Neural progenitor cell (in vitro differentiated cells): ENCODE measurements at places on chromosomes 1 and 21. TPM values are rescaled to one million over a fixed set of nuclear protein-coding genes. Genes with fewer than 3 reads are reported as not detected.
A peak's percentile ranks its signal among the peaks of the same experiment; 100 is the strongest.

Gene CACHD1
- 49.9 and 61.0 TPM in 2 replicates for total RNA-seq

Gene TCEA3
- 0.53 and 0.54 TPM in 2 replicates for total RNA-seq

Gene UBL4B
- not detected in 2 replicates for total RNA-seq

Gene OR2AJ1
- not detected in 2 replicates for total RNA-seq

Gene NR1I3
- total RNA-seq, result not detected in 2 replicates

Gene OR2L5
- not detected in 2 replicates for total RNA-seq

Gene MR1
- 0.03 TPM in 1 of 2 replicates, not detected in the other for total RNA-seq

Gene NLRP3
- 0.09 and 2.6 TPM in 2 replicates for total RNA-seq

Gene S100PBP
- total RNA-seq, result 72.9 and 107 TPM in 2 replicates

- no peak for DNase-seq
Measured at GRCh38 chr1:12546771-12547585, 71.0 kb downstream of the DHRS3 start.

- no peak for DNase-seq
Measured at GRCh38 chr1:243390162-243390791, 134.4 kb downstream of the SDCCAG8 start.

- DNase-seq, result no peak
Measured at GRCh38 chr1:107525145-107525544, 384.3 kb downstream of the NTNG1 start.

GRCh38 chr1:116854403-116854690 is 55.4 kb upstream of the PTGFRN start:
- no peak for DNase-seq

- no peak for DNase-seq
Measured at GRCh38 chr21:42350927-42351426, at the start of gene TFF2. TFF2 (minus strand) TSS chr21:42350994; CDS start chr21:42350957, 37 bp downstream.

- DNase-seq, result peak; percentile 89
Measured at GRCh38 chr1:151720974-151721787, at the start of gene RIIAD1. RIIAD1 (plus strand) TSS chr1:151721522; CDS start chr1:151721537, 15 bp downstream.

GRCh38 chr1:230095938-230096337 is 28.9 kb downstream of the GALNT2 start:
- DNase-seq, result no peak

GRCh38 chr1:114648503-114648902 is 21.3 kb downstream of the DENND2C start:
- DNase-seq, result no peak

GRCh38 chr1:197384471-197384870 is 116.4 kb downstream of the CRB1 start:
- DNase-seq, result no peak

GRCh38 chr1:31586376-31587327 is 10.3 kb downstream of the TINAGL1 start:
- DNase-seq, result no peak

DNA sequence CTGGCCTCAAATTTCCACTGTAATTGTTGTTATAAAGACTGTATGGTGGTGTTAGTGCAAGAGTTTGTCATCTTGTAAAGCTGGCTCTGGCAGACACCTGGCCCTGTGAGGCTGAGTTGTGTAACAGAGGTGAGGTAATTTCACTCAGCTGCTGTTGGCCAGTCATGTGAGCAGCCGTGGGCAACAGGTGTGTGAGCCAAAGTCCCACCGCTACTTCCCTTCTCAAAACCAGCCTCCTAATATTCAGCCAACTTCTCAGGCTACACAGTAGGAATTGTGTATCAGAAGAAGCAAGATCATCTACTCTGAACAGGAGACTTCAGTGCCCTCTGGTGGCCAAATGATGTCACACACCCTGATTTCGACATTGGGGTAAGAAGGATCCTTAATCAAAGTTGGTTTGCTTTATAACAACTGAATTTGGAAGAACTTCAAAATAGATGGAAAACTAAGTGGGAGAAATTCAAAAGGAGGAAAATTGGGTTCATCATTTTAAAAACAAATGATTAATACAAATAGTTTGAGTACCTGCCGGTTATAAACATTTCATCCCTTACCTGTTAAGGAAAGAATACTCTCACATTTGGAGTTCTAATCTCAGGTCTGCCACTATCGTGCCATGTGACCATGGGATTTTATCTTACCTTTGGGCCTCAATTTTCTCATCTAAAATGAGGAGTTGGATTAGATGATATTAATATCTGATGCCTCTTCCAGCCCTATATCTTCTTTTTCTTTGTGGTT is 2.6 kb upstream of the CREG1 start:
- peak; percentile 79 for DNase-seq

DNA sequence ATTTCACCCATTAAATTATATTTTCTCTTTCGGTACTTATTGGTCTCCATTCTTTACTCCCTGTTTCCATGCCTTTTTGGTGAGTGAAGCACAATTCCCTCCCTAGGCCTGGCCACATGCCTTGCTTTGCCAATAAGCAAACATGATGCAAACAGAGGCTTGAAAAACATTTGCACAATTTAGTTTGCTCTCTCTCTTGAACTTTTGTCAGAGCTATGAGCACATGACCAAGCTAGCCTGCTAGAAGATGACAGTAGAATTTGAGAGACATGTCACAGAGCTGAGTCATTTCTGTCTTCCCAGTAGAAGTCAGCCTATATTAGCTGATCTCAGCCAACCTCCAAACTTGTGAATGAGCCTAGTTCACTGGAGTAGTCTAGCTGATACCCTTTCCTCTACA is 24.6 kb downstream of the ANGPTL3 start:
- no peak for DNase-seq

GRCh38 chr21:37587203-37587602 is 220.6 kb downstream of the DYRK1A start:
- no peak for DNase-seq

GRCh38 chr1:101262630-101263348 is 26.0 kb downstream of the S1PR1 start:
- DNase-seq, result no peak

GRCh38 chr1:27513528-27513927 is 23.6 kb upstream of the WASF2 start:
- DNase-seq, result no peak

GRCh38 chr1:210516092-210516656 is 187.5 kb downstream of the HHAT start:
- no peak for DNase-seq

- DNase-seq, result no peak
Measured at GRCh38 chr1:112702420-112703261, 4.3 kb downstream of the RHOC start.

- DNase-seq, result no peak
Measured at GRCh38 chr1:107262467-107263286, 121.8 kb downstream of the NTNG1 start.

- no peak for DNase-seq
Measured at GRCh38 chr1:23910144-23910543, 3.0 kb downstream of the CNR2 start.

GRCh38 chr21:42644223-42645208 is 8.9 kb upstream of the PDE9A start:
- DNase-seq, result no peak

DNA sequence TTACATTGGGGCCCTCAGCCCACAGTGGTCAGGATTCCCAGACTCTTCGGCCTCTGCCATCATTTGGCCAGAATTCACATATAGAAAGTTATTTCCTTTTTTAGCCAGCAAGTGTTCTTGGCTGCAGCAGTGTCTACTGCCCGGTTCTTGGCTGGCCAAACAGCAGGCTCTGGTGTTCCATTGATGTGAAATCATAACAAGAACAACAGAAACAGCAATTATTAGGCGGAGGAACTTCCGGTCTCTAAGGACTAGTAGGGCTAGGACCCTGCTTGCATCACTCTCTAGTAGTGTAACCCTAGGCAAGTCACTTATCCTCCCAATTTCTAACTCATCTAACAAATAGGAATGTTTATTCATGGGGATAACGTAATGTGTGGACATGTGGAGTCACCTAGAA is 8.7 kb upstream of the GJA5 start:
- no peak for DNase-seq

DNA sequence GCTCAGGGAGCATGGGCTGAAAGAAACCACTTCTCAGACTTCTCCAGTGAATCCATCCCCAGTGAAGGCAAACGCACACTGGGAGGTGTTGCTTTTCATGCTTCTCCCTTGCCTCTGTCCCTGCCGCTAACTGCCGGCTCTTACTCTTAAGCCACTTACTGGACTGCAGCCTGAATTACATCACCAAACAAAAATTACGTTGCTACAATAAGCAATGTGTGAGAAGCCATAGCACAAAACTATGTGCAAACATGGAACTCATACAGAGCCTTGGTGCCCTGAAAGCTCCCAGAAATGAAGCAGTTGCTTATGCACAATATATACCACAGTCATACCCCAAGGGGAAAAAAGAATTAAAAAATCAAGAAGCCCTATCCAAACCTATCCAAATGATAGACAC is 375.2 kb downstream of the KCNH1 start:
- DNase-seq, result no peak

DNA sequence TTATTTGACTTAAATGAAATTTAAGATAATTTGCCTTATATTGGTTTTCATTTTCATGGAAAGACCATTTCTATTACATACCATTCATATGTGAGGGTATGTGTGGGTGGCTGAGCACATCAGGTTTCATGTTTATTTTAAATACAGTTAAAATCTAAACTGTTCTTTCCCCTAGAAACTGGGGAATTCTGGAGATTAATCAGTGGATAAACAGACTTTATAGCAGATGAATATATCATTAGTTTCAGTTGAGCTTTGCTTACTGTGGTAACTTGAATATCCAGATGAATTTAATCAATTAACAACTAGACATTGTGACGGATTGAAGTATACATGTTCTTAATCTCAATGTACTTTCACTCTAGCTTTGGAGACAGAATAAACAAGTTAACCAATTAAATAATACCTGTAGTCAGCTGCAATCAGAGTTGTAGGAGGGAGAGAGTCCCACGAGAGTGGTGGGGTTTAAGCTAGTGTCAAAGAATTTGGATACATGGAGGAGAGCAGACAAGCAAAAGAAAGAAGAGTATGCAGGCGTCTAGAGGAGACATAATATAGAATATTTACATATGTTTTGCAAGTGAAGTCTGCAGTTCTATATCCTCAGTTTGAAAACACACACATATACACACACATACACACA is 97.6 kb downstream of the PDE4B start:
- no peak for DNase-seq

DNA sequence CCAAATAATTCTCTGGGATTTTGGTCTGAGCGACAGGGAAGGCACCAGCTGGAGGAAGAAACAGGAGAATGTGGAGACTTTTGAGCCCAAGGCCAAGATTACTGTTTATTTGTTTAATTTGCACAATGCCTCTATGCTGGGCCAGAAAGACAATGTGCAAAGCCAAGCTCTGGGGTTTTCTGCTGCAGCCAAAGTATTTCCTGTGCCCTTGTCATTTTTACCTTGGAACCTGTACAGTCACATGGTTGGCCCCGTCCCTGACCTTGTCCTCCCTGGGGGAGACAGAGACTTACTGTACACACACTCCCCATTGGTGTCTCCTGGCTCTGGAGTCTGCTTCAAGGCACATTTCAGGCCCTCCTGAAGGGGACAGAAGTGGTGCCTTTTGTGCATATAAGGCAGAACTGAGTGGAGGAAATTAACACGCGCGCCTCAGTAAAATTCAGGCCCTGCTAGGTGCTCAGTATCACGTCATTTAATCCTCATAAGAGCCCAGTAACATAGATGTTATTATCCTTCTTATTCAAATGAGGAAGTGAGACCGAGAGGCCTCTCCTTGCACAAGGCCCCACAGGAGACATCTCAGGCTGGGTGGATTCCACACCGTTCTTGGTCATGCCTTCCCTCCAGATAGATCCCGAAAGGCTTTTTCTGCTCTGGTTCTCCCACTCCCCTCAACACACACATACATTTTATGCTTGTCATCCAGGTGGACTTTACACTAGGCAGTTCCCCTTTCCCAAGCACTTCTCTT is 21.1 kb downstream of the C1orf115 start:
- no peak for DNase-seq
